ENCODE measurements at places on chromosomes 16 and 17. TPM values are rescaled to one million over a fixed set of nuclear protein-coding genes. Genes with fewer than 3 reads are reported as not detected.

Gene RPL27
- 1,523 TPM for total RNA-seq

Gene MYH3
- 0.23 TPM for total RNA-seq

- DNase-seq = no peak
Observed at GRCh38 chr17:66714046-66715023, 120.6 kb upstream of the CACNG5 start.

DNA sequence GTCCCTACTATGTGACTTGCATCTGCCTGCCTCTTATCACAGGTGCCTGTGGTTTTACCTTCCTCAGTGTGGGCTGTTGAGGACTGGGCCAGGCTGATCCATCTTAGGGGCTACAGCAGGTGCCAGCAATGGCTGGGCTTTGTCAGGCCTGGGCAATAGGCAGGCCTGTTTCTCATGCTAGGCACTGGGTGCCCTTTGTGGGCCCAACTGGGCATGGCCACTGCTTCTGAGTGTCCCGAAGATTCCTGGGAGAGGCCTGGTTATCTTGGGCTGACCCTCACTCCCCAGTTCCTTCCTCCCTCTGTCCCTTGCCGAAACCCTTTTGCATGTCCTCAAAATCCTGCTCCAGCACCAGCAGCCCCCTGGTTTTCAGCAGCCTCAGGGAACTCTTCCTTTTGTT lies 1024.9 kb downstream of the KCNJ18 start:
- no peak for DNase-seq

GRCh38 chr16:77584205-77584859 lies 138.0 kb upstream of the NUDT7 start:
- no peak for DNase-seq

DNA sequence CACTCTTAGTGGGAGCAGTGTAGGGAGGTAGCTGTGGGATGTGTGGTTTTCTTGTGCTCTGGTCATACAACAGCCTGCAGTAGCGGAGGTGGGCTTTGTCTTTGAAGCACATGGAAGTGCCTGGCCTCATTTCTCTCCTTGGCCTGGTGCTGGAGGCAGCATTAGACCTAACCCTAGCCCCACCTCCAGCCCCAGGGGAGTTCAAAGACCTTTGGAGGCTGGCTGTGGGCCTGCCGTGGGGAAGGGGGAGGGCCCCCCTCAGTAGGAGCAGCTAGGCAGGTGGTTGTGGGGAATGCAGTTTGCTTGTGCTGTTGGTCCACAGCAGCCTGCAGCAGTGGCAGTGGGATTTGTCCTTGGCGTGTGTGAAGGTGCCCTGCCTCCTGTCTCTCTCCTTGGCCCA lies 91.7 kb downstream of the BCAS3 start:
- no peak for DNase-seq

GRCh38 chr17:46072998-46073397 lies 73.9 kb downstream of the STH start:
- no peak for DNase-seq

Gene AXIN2
- total RNA-seq = 0.93 TPM

DNA sequence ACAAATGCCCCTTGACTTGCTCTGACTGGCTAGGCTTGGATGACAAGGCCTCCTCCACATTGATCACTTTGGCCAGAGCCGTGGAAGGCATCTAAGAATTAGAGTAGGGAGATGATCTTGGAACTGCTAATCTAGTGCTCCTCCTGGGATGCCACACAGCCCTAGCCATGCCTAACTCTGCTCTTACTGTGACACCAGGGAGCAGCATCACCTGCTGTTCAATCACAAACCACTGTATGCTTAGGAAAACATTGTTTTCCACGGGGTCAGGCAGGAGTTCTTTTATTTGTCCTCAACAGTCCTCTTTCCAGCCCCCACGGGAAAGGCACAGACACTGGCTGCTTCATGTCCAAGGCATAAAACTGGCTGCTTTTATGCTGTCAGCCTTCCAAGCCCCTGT lies 46.3 kb downstream of the C16orf78 start:
- DNase-seq = no peak

- no peak for DNase-seq
Observed at GRCh38 chr17:65196617-65197016, 59.4 kb downstream of the RGS9 start.

GRCh38 chr16:18041864-18042834 lies 294.4 kb downstream of the NPIPA8 start:
- DNase-seq = no peak

Gene SULT1A2
- not detected for total RNA-seq

- no peak for DNase-seq
Observed at GRCh38 chr17:69342896-69343644, 16.1 kb upstream of the ABCA5 start.

Gene KRTAP2-2
- not detected for total RNA-seq

All from glomerular endothelial cell (primary cell).